ENCODE measurements at places on chromosomes 7 and 10. TPM values are rescaled to one million over a fixed set of nuclear protein-coding genes. Genes with fewer than 3 reads are reported as not detected.

Gene DGKI
- total RNA-seq: 0.46 TPM

Gene HMX2
- 2.4 TPM for total RNA-seq

Gene RHOBTB1
- total RNA-seq: 0.07 TPM

Gene MICU1
- total RNA-seq: 33.0 TPM

Gene NAT16
- total RNA-seq: not detected

Gene LUC7L2
- 143 TPM for total RNA-seq

Gene TACC2
- total RNA-seq: not detected

- DNase-seq: peak; percentile 77
Observed at GRCh38 chr10:36534471-36535002, 590.9 kb upstream of the ANKRD30A start.

- DNase-seq: no peak
Observed at GRCh38 chr10:24172909-24173308, 36.0 kb upstream of the KIAA1217 start.

DNA sequence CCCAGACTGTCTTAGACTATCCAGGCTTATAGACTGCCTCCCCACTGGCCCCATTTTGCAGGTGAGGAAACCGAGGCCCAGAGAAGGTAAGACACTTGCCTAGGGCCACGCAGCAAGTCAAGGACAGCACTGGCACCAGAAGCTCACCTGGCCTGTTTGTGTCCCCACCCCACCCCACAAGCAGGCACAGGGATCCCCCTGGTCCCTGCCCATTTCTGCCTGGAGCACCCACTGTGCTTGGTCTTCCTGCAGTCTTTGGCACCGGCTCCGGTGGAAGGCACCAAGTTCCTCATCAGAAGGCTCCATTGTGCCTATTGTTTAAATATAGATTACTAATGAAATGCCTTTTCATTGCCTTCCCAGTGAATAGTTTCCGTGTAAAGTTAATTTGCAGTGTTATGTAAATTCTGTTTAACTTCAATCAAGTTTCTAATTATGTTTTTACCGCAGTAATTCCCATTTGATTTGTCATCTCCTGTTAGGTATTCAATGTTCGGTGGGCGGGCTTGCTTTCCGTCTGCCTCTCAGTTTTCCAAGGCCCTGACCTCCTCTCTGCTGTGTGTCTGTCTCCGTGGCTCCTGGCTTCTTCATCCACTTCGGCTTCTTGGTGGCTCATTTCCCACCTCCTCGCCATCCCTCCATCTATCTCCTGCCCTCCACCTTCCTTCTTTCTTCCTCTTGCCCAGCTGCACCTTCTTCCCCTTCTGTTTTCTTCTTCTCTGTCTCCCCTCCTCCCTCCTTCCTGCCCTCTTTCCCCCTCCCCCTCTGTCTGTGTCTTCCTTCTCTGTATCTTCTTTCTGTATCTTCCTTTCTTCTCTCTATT, 75.8 kb downstream of the ZMIZ1 start:
- DNase-seq: no peak

DNA sequence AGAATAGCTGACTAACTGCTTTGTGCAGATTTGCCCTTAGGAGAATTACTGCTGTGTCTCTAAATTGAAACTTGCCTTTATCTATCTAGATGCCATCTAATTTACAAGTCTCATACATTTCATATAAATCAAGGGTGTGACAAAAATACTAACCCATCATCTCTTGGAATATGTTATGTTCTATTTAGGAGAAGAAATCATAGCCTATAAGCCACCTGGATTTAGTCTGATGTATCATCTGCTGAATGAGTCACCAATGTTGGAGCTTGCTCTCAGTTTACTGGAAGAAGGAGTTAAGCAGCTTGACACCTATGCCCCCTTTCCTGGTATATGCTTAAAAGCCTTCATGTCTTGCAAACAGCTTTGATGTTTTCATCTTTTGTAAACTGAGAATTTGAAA, 43.5 kb downstream of the NUP205 start:
- no peak for DNase-seq

DNA sequence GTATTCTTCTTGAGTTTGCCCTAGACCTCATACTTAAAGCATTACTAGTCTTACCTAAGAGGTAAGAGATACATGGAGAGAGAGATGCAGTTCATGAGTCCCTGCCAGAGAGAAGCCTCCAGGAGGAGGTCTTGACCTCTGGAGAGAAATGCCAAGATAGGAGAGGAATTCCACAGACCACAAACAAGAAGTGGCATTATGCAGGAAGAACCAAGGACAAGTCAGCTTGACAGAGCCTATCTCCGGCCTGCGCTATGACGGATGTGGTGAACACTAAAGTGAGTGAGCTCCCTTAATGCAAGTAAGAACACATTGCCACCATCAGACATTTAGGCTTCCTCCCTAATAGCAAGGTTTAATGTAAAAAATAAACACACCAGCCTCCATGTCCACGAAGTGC, 27.9 kb upstream of the COL1A2 start:
- DNase-seq: no peak

DNA sequence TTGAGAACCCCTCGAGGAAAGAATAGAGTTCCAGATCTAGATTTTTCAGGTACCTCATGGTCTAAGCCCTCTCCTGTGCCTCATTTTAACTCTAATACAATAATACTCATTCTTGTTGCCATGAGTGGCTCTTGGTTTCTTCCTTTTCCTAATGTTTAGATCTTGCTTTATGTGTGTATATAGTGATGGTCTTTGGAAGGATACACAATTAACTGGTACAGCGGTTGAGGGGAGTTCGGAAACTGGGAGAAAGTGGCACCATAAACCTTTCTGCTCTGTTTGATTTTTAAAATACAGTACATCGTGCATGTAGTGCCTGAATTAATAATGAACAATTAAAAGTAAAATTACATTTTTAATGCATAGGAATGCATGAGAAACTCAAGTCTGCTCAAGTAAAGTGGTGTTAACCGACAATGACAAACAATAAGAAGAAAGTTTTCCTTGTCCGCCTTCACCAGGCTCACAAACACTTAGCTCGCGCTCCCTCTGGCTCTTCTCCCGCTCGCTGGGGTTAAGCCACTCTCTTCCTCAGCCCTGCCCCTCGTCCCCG, 386 bp upstream of the EIF4EBP2 start:
- DNase-seq: no peak

DNA sequence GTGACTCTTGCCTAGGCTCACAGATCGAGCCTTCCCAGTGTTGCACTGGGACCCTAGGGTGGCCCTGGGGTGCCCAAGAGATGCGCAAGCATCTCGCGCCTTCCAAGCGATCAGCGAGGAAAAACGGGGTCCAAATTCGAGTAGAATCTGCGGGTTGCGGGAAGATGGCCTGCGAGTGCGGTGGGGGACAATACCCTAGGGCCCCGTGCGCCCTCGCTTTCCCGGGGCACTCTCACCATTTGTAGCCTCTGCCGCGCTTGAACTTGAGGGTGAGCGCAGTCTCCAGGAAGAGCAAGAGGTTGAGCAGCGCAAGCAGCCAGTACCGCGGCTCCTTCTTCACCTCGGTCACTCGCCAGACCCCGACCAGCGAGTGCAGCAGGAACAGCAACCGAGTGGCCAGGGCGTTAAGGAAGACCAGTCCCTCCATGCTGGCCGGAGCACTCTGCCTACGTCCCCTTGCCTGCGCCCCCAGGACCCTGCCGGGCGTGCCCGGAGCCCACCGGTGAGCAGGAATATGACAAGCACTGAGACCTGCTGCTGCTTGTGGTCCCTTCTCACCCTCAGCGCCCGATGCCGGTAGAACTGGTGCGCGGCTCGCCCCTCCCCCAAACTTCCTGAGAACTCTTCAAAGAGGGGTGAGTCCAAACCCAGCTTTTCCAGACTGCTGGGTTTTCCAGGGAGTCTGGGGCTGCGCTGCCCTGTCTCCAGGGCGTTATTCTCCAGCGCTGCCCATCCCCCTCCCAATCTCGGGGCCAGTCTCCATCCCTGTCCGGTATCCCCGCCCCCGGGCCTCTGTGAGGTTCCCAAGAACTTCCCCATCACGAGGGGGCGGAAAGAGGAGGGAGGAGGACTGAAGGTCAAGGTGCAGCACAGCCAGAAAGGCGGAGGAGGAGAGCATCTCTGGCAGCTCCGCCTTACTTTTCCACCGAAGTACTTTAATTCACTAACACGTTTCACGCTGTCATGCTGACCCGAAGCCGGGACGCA, at the start of gene TMEM26:
TMEM26 (minus strand) TSS at position 727 of the 987 bp plus-strand sequence; CDS start at position 427, 300 bp downstream.
- no peak for DNase-seq

DNA sequence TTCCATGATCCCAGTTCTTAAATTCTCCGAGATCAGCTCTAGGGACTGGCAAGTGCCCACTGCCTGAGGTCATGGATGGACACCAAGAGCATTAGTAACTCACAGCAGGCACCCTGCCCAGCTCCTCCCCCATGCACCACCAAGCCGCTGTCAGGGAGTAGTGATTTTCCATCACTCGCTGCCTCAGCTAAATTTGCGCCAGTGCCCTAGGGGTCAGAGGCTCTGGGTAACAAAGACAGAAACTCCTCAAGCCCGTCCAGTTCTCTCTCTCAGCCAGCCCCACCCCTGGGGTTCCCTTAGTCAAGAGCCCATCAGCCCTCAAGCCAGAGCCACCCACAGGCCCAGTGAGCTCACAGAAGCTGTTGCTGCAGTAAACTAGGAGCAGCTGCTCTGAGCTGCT, 30.0 kb downstream of the PAX2 start:
- DNase-seq: no peak

GRCh38 chr7:1662767-1663166, 7.3 kb upstream of the ELFN1 start:
- no peak for DNase-seq
